Psoas muscle (tissue), 8 donors: ENCODE measurements at places on chromosomes 3 and 15.

- no peak for DNase-seq
Observed at GRCh38 chr3:42175386-42176240, 84.5 kb downstream of the TRAK1 start.

DNA sequence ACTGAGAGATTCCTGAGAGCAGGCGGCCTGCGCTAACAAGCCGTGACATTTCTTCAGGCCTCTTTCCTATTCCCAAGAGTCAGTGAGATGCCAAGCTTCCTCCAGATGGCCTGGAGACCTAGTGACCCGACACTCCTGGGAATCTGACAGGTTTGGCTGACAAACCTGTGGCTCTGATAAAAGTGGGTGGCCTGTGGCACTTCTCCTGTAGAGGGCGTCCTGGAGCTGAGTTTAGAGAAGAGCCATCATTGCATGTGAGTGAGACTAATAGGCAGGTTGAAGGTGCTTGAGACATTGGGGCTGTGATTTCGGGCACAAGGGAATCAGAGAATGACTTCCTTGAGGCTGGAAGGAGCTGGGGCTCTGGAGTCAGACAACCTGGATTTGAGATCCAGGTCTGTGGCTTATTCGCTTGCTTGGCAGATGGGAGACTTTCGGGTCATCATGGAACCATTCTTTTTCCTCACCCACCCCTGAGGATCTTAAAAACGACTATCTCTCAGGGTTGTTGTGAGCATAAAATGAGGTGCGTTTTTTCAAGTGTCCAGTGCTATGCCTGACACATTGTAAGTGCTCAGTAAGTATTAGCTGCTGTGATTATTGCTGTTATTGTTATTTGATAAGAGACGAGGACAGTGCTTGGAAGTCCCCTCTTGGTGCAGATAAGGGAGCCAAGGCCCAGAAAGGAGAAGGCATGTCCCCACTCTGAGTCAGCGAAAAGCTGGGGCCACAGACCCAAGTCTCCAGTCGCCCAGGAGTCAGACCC lies 77.2 kb downstream of the SCN10A start:
- DNase-seq = no peak

DNA sequence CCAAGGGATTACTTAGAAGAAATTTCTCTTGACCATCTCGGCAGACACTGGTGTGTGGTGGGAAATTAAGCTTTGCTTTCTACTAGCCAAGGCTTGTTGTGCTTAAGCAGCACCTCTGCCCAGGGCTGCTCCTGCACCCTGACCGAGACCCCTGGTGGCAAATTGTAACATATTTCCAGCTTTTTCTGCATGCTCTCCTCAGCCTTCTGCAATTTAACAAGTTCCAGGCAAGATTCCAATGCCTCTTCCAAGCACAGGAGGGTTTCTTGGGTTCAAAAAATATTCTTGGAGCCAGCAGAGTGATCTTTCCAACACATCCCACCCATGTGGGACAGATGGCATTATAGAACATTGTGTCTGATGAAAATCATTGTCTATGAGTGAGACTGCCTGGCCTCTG lies 210.5 kb downstream of the CLSTN2 start:
- no peak for DNase-seq

GRCh38 chr3:158085358-158085757 lies 20.9 kb downstream of the SHOX2 start:
- no peak for DNase-seq

GRCh38 chr3:46565607-46566039 lies 479 bp downstream of the LRRC2 start:
- peak; percentile 92 for DNase-seq
